Amniotic epithelial cell (primary cell): ENCODE measurements at places on chromosomes 6 and 20.

- peak; percentile 93 for DNase-seq
Measured at GRCh38 chr6:2839195-2839981, 2.3 kb downstream of the SERPINB1 start.

- no peak for DNase-seq
Measured at GRCh38 chr6:10999994-11000393, 44.1 kb downstream of the ELOVL2 start.

- DNase-seq, result no peak
Measured at GRCh38 chr20:20525756-20526155, 157.9 kb downstream of the INSM1 start.

- DNase-seq, result no peak
Measured at GRCh38 chr20:3712279-3712873, at the start of gene SIGLEC1. Gene SIGLEC1, minus strand, starts transcription at chr20:3712600. Its CDS starts 5,472 bp downstream, at chr20:3707128.

GRCh38 chr20:3755814-3756480 is 11.6 kb downstream of the ADISSP start:
- DNase-seq, result no peak

DNA sequence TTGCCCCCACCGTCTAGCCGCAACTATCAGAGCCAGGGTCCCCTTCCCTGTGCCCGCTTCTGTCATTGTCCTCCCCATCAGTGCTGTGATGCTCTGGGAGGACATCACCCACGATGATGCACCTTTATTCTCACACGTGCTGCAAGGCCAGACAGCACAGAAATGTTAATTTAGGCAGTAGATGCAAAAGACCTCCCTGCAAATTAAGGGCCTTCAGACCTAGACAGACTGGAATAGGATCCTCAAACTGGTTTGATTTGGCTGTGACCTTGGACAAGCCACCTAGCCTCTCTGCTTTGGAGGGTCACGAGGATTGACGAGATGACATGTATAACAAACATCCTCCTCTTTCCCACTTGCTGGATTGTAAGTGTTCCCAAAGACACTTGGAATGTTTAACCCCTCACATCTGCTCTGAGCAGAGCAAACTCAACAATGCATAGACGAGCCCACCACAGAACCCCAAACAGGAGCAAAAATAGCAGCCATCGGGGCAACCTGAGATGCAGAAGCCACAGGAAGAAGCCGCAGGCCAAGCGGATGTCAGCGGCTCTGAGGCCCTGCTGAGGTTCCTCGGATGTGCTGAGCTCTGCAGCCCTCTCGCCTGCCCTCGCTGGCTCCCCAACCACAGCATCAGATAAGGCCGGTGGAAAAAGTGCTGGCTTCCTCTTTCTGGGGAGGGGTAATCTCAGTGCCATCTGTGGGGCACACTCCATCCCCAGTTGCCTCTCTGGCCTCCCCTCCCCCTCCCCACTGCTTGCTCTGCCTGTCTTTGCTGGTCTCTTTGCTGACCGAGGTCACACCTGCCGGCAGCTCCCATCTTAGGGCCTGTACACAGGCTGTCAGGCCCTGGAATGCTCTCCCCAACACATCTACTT is 35.3 kb downstream of the TOX2 start:
- peak; percentile 62 for DNase-seq

GRCh38 chr6:129954749-129955431 is 63.5 kb upstream of the L3MBTL3 start:
- DNase-seq, result no peak

GRCh38 chr20:62825333-62825985 is 8.6 kb downstream of the COL9A3 start:
- DNase-seq, result no peak

- DNase-seq, result no peak
Measured at GRCh38 chr6:135176464-135176863, 4.6 kb upstream of the MYB start.

DNA sequence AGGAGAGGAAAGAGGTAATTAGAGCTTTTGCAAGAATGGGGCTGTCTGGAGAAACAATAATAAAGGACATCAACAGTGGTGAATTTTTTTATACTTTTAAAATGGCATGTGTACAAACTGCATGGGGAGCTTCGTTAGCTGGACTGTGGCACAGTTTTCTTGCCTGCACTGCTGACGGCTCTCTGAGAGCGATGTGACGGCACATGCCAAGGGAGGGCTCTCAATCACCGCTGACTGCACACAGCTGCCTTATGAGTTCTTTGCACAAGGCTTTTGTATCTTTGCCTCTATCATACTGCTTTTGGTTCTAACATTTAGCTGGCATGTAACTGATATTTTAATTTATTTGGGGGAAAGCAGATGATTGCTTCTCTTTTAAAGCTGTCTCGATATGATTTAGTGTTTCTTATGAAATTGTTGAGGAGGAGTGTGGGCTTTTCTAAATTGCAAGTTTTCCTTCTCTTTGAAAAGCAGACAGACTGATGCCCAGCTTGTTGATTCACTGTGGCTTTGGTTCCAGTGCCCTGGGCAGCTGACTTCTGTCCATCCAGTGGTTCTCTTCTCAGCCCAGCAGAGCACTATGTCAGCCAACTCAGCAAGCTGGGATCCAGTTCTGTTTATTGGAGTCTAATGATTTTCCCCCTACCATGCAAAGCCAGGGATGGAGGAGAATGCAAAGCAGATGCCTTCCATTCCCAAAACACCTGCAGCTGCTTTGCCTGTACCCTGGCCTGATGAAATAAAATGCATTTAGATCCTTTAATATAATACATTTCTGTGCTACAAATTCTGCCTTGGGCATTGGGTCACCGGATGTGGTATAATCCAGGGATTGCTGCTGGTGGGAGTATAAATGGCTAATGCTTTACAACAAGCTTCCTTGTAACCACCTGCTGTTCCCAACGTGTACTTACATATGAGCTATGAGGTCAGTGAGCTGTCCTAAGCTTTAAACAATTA is 323.9 kb downstream of the ZFAND3 start:
- DNase-seq, result peak; percentile 37

GRCh38 chr6:140812636-140813035 is 1320.1 kb upstream of the GJE1 start:
- peak; percentile 53 for DNase-seq

DNA sequence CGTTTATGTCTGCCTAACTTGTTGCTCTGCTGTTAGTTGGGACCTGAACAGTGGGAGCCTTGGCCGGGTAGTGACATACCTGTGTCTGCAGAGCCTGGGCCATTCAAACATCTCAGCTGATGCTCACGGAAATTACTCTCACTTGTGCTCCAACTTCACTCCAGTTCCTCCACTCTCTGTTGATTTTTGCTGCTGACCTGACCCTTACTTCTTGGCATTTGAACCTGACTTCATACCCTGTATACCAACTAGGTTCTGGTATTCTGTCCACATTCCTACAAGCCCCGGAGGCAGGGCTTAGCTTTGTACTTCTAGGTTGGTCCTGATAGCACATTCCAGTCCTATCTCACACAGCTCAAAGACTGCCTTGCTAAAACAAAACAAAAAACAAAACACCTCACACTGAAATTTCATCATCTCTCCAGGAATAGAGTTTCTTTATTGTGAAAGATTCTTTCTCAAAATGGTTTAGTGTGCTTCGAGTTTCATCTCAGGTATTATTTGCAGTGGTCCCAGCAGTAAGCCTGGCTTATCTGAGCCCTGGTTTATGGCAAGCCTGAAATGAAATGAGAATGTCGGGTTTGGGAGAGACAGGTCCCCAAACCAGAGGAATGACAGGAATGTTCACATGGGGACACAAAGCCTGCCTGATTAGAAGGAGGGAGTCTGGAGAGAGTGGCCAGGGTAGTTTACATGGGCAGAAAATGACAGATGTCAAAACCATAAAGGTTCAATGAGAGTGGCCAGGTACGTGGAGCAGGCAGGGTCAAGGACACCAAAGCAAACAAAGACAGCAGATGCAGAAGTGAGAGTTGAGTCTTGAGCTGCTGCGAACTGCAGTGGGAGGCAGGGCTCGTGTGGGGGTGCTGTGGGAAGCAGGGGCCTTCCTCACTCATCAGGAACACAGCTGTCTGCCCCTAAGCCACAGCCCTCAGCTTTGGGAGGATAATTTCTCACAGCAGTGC is 174.2 kb upstream of the HDAC2 start:
- DNase-seq, result peak; percentile 6

- no peak for DNase-seq
Measured at GRCh38 chr6:20058121-20058905, 154.0 kb downstream of the MBOAT1 start.

- no peak for DNase-seq
Measured at GRCh38 chr6:128316258-128316929, 204.0 kb downstream of the PTPRK start.

DNA sequence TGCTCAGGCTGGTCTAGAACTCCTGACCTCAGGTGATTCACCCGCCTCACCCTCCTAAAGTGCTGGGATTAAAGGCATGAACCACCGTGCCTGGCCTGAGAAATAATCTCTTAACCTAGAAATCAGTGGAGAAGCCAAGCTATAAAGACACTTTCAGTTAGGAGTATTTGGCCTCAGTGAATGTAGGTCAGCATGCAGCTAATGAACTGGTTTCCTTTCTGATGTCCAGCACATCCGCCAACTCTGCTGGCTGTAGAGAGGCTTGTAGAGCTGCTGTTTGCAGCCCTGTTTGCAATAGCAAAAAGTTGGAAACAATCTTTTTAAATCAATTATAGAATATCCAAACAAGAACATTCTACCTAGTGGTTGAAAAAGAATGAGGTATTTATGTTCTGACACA is 42.4 kb upstream of the ELOVL5 start:
- peak; percentile 16 for DNase-seq

DNA sequence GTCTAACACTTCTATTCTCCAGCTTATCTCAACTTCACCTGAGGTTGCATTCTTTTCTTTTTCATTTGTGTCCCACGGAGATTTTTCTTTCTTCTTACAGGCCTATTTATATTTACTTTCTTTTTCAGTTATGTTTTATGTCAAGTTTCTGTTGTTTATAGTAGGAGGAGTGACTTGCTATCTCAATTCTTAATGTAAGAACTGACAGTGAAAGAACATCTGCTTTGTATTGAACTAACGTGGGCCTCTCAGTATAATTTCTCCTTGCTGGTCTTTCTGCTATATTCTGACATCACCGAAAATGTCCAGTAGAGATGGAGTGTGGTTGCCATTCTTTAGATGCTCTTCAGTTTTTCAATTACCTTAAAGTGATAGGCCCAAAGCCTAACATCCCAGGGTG is 521.7 kb downstream of the EPM2A start:
- peak; percentile 19 for DNase-seq

DNA sequence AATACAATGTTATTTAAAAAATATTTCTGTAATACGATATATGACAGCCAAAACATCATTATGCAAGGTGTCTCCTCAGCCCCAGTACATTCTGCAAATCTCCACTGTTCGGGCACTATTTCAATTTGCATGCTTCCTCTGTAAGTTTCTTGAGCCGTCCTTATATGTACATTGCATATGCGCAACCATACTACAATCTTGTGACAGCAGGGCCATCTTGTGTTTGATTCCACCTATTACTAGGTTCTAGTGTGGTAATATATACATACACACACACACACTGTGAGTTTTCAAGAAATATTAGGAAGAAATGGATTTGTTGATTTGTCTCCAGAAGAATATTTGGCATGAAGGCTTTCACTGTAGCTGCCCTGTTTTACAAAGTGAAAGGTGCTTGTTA is 9.8 kb downstream of the LYRM4 start:
- DNase-seq, result no peak

GRCh38 chr20:63533871-63534393 is 3.2 kb downstream of the PTK6 start:
- DNase-seq, result no peak

DNA sequence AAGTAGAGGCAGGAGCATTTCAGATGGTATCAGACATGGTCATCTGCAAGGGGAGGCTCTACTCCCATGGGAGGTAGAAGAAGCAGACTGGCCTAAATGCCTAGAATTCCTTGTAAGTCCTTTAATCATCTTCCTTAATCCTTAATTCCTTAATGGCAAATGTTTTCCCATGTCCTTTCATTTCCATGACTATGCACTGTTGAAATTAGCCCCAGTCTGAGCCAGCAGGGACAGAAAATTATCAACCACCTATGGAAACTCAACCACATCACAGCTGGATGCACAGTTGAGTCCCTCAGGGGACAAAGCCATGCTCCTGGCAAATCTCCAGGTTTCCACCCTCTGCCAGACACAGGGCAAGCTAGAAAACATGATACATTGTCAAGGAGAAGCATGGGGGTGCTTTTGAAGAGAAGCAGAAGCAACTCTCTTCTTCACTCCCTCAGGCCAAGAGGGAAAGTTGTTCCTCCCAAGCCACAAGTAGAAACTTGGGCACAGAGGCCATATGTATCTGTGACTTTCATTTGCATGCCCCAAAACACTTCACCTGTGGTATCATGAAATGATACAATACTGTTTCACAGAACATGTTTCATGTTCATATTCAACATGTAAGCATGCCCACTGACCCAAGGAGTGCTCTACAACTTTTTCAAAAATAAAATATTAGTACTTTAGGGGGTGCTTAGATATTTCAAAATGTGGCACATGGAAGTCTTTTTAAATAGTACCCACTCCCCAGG is 683.6 kb downstream of the KIF16B start:
- DNase-seq, result peak; percentile 1

DNA sequence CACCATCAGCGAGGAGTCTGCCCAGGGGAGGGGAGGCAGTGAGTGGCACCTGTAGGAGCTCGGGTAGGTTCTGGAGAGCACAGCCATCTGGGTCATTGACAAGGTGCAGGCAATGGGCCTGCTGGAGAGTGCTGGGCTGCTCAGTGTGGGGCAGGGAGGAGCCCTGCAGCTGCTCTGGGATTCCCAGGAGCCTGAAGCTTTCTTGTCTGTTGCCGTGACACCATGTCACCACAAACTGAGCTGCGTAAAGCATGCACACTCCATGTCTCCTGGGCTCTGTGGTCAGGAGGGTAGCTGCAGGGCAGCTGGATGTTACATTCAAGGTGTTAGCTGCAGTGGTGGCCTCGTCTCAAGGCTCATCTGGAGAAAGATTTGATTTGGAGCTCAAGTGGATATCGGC is 4.5 kb upstream of the SLC22A1 start:
- DNase-seq, result no peak

DNA sequence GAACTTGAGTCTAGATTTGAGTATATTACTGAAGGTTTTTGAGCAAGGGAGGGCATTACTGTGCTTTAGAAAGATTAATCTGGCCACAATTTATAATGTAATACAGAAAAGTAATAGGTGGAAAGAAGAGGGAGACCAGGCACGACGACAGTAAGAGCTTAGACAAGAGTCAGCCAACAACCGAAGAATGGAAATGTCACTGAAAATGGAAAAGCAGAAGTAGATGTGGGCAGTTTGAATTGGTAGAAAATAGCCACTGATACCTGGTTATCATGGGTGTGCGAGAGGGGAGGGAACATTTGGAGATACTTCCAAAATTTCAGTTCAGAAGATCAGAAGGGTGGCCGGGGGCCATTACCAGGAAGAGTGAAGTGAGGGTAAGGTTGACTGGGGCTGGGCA is 339.1 kb downstream of the UTRN start:
- no peak for DNase-seq

DNA sequence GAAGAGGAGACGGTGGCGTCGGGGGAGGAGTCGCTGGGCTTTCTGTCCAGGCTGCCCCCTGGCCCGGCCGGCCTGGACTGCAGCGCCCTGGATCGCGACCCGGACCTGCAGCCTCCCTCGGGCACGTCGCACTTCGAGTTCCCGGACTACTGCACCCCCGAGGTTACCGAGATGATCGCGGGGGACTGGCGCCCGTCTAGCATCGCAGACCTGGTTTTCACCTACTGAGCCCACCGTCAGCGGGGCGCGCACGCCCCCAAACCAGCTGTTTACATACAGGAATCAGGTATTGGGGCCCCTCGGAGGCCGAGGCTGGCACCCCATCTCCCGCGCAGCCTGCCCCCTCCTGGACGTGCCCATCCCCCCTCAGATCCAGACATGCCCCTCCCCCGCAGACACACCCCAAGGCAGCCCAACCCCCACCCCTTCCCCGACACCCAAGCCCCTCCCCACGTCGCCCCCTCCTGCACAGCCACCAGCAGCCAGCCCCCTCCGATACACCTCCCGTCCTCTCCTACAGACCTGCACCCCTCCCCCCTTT is 1.4 kb downstream of the SOX12 start:
- no peak for DNase-seq

GRCh38 chr20:8842525-8842924 is 226.4 kb upstream of the PLCB4 start:
- no peak for DNase-seq
